ENCODE measurements at places on chromosomes 16 and 17.

DNA sequence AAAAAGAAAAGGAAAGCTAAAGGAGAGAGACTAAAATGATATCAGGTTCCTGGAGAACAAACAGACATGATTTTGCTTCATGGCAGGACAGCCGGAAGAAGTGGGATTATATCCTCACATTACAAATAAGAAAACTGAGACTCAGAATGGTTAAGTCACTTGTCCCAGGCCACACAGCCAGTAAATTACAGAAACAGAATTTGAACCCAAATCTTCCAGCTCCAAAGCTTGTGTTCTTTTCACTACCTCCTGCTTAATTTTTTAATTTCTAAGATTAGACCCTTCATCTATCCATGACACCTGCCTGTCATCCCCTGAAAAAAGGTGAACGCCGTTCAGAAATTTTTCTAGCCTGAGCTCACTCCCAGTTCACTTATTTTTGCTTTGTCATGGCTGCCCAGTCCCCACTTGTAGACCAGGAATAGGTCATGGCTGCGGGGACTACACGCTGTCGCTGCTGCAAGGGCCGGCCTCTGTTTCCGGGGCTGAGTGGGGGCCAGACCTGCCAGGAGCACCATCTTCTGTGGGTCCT lies 36.1 kb downstream of the MAPT start:
- DNase-seq = no peak

GRCh38 chr16:25110387-25110947 lies 1.1 kb upstream of the LCMT1 start:
- DNase-seq = no peak

GRCh38 chr16:14289692-14290340 lies 218.7 kb downstream of the MRTFB start:
- DNase-seq = peak; percentile 46

GRCh38 chr17:16507918-16508533 lies 16.0 kb upstream of the LRRC75A start:
- DNase-seq = no peak

- DNase-seq = no peak
Observed at GRCh38 chr16:77868052-77868451, 79.7 kb downstream of the VAT1L start.
